ENCODE measurements at places on chromosomes 11 and 22.

DNA sequence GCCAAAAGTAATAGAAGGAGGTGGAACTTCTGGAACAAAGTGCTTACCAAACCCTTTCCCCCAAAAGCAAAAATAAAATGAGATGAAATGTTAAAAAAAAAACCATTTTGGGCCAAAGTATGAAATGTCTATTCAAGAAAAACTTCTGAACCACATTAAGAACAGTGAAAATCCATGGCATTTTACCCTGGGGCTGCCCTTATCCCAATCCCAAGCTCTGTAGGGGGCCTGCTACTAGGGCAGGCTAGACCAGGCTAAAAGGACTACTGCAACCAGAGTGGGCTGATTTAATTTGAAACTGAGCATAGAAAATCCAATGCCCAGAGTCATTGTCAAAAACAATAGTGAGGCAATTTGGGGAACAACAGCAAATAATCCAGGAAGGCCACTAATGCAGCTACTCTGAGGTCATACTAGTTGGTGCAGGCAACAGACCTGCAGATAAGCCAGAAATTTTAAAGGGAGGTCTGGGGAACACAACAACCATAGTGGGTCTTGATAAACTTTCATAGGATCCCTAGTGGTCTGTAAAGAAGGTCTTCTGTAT is 99.4 kb downstream of the RELT start:
- DNase-seq = no peak

DNA sequence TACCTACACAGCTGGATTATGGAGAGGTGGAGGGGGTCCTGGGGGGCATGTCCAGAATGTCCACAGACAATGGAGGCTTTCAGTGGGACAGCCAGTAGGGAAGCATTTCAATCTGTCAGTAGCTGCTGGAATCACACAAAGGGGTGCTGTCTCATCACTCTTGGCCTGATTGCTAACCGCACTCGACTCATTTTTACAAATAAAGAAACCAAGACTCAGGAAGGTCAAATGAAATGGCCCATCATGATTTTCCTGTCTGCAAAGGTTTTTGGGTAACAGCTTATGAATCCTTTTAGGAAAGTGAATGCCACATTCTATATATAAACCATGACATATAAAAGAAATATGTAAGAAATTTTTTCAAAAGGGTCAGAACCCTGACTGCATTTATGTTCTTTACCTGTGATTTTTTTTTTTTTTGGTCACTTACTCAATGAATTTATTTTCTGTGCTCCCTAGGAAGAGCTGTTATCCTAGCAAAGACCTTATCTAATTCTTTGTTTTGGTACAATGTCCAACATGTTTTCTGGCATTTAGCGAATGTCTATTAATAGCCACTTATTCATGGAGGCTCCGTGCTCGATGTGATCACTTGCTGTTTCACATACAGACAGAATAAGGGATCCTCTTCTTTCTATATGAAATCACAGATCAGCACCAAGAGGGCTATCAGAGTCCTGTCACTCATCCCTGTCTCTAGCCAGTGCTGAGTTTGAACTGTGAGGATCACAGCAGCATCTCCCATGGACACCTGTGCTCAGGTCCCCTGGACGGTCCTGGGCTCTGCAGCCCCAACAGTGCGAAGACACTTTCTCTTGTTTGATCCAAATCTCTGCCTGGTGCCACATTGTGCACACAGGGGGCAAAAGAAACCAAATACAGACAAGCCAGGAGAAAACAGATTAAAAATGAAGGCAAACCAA is 979.7 kb downstream of the NTM start:
- no peak for DNase-seq

DNA sequence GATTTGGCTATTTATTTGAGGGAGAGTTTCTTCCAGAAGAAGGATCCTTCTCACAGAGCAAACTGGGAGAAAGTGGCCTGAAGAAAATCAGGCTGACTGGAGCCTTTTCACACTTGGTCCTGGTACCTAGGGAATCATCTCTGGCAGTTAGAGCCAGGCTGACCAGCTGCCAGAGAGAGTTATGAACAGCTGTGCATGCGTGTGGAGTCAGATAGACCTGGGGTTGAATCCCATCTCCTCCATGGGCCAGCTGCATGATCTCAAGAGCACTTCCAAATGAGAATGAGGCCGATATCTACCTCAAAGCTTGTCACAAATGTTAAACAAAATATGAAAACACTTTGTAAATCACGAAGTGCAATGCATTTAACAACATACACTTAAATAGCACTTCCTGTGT is 390.0 kb downstream of the TENM4 start:
- DNase-seq = no peak

DNA sequence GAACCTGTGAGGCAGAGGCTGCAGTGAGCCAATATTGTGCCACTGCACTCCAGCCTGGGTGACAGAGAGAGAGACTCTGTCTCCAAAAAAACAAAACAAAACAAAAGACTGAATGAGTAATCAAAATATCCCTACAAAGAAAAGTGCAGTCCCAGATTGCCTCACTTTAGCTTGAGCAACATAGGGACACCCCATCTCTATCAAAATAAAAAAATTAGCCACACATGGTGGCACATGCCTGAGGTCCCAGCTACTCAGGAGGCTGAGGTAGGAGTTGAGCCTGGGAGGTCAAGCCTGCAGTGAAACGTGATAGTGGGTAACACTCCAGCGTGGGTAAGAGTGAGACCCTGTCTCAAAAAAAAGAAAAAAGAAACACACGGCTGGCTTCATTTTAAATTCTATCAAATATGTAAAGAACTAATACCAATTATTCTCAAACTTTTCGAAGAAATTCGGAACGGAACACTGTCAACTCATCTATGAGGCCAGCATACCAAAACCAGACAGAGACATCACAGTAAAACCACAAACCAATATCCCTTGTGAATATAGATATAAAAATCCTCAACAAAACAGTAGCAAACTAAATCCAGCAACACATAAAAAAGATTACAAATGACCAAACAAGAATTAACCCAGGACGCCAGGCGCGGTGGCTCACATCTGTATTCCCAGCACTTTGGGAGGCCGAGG is 12.9 kb downstream of the CHEK2 start:
- no peak for DNase-seq

DNA sequence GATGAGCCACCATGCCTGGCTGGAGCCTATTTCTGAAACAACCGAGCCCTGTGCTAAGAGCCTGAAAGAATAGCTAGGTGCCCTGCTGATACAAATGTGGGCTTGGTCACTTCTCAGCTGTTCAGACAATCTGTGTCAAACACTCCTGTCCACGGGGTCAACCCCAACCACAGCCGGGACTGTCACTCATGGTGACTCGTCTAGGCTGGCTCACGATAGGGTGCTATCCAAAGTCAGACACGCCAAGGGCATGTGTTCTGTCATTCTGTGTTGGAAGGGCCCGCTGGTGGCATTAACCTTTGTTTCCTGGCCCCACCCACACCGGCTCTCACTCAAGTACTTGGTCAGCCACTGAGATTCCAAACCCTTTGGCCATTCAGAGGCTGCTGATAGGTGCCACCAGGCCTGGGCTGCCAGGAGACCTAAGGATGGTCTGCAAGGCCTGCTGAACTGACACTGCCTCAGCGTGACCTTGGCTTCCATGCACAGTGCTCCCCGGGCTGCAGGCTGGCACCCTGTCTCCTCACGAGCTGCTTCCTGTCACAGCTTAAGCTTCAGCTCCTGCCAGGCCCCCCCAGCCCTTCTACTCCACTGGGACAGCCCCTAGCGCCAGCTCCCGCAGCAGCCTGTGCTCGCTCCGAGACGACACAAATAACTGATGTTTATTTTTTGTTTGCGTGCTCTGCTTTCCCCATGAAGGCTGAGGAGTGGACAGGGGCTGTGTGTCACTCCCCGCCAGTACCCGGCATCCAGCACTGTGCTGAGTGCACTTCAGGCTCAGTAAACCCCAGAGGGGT is 14.2 kb upstream of the CDC42BPG start:
- no peak for DNase-seq

GRCh38 chr22:30304495-30305244 is 15.4 kb upstream of the CASTOR1 start:
- no peak for DNase-seq

- DNase-seq = no peak
Measured at GRCh38 chr11:66278363-66279091, 552 bp downstream of the CNIH2 start.

Measured in coronary artery (tissue), 2 donors.